ENCODE measurements at places on chromosomes 6 and 20. TPM values are rescaled to one million over a fixed set of nuclear protein-coding genes. Genes with fewer than 3 reads are reported as not detected.

GRCh38 chr20:10179574-10180298 is 38.9 kb upstream of the SNAP25 start:
- H3K4me1 ChIP-seq: no peaks in the 10 kb centered on the region
- DNase-seq: no peak
- H3K36me3 ChIP-seq: no peaks in the 10 kb centered on the region
- no peaks in the 10 kb centered on the region for H3K27me3 ChIP-seq
- no peak overlapping the region for H3K4me3 ChIP-seq
- no peak overlapping the region for H3K27ac ChIP-seq

- no peaks in the 10 kb centered on the region for H3K4me1 ChIP-seq
- peak; percentile 48 for DNase-seq
- H3K27me3 ChIP-seq: no peaks in the 10 kb centered on the region
Observed at GRCh38 chr20:23889775-23890187, 10.2 kb upstream of the CST5 start.

- H3K27ac ChIP-seq: no peak overlapping the region
- DNase-seq: no peak
- H3K4me3 ChIP-seq: no peak overlapping the region
- H3K4me1 ChIP-seq: no peaks in the 10 kb centered on the region
- no peaks in the 10 kb centered on the region for H3K36me3 ChIP-seq
- peaks cover 61% of the 10 kb centered on the region for H3K27me3 ChIP-seq
Observed at GRCh38 chr6:104957301-104958177, 632 bp downstream of the LIN28B start.

GRCh38 chr6:145339089-145339488 is 396.2 kb downstream of the EPM2A start:
- no peak overlapping the region for H3K4me3 ChIP-seq
- H3K4me1 ChIP-seq: no peaks in the 10 kb centered on the region
- no peak for DNase-seq
- no peaks in the 10 kb centered on the region for H3K27me3 ChIP-seq
- no peak overlapping the region for H3K27ac ChIP-seq

VSX1 gene
- polyA plus RNA-seq: 0.03 TPM

TMEM217 gene
- 1.5 TPM for polyA plus RNA-seq

Data from large intestine (tissue), 12 donors.